ENCODE measurements at places on chromosomes 7 and 10.

DNA sequence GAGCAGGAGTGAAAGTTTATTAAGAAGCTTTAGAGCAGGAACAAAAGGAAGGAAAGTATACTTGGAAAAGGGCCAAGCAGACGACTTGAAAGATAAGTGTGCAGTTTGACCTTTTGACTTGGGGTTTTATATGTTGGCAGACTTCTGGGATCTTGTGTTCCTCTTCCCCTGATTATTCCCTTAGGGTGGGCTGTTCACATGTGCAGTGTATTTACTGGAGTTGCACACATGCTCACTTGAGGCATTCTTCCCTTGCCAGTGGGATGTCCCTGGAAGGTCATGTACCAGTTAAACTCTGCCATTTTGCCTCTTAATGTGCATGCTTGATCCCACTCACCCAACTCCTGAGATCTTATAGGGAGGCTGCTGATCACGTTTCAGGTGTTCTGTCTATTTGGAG lies 23.4 kb upstream of the ARHGAP12 start:
- H3K4me3 ChIP-seq, result no peak overlapping the region
- H3K27me3 ChIP-seq, result no peaks in the 10 kb centered on the region
- H3K36me3 ChIP-seq, result peaks cover 9% of the 10 kb centered on the region
- no peak for DNase-seq
- H3K4me1 ChIP-seq, result peaks cover 4% of the 10 kb centered on the region

DNA sequence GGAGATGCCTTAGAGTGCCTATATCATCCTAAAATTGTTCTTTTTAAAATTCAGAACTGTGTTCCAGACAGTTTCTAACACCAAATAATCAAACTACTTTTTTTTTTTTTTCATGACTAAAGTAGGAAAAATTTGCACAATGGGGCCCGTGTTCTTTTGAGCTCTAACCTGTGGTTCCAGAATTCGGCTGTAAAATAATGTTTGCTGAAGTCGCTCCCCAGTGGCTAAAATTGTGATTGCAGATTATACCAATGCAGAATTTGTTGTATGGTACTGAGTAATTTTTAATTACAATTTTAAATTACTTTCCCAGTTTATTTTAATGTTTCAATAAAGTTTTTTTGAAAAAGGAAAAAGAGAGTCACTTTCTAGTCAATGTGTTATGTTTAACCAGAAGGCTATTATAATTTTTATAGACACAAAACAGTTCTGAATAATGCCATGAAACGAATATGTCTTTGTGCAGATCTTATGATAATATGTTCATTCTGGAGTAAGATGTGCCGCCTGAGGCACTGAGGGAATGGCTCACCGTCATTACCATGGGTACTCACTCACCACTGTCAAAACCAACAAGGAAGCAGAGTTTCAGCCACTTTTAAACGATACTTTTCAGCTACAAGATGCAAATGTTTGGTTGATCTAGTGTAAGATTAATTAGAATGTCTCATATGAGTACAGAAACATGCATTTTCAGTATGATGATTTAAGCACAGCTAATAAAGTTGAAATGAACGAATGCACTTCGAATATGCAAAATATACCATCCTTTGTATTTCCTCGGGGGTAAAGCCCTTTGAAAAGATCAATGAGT lies 173.6 kb downstream of the PRKCQ start:
- H3K27me3 ChIP-seq, result peaks cover 11% of the 10 kb centered on the region
- H3K4me3 ChIP-seq, result peak overlapping the region; percentile 28
- H3K27ac ChIP-seq, result no peak overlapping the region
- peaks cover 52% of the 10 kb centered on the region for H3K4me1 ChIP-seq
- peak; percentile 54 for DNase-seq
- peaks cover 3% of the 10 kb centered on the region for H3K36me3 ChIP-seq

GRCh38 chr10:30806850-30807249 lies 177.3 kb upstream of the LYZL2 start:
- H3K27ac ChIP-seq, result no peak overlapping the region
- H3K4me1 ChIP-seq, result peaks cover 13% of the 10 kb centered on the region
- H3K27me3 ChIP-seq, result no peaks in the 10 kb centered on the region
- no peak overlapping the region for H3K4me3 ChIP-seq
- DNase-seq, result no peak

DNA sequence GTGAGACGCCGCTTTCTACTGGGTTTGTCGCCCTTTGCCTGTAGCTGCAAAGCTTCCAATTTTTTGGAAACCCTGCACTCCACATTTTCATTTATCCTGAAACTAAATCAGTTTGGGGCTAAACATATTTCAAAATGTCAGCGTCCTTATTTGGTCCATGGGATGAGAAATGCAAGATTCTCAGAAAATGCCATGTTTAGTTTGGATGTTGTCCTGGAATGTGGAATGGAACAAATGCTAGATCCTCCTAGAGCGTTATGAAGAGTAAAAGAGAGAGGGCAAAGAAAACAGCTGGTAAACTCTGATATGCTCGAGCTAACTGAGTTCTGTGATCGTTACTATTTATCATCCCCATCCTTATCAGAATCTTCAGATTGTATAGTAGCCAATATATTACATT lies 236.9 kb downstream of the KLF6 start:
- no peaks in the 10 kb centered on the region for H3K4me1 ChIP-seq
- no peak overlapping the region for H3K27ac ChIP-seq
- DNase-seq, result no peak
- H3K27me3 ChIP-seq, result peaks cover 3% of the 10 kb centered on the region

DNA sequence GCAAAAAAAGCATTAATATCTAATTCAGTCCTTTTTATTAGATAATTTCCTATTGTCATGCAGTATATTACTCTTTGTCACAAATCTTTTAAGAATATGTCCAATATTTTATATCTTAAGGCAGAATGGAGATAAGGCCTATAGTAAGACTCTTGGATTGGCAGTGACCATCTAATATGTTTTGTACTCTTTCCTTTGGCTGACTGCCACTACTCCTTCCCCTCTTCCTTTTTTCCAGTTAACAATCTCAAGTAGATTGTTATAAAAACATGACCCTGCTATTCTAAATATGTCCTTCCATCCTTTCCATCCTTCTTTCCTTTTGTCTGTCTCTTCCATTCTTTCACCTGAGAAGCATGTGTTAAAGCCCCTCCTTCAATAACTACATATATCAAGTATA lies 92.8 kb upstream of the TMEM168 start:
- peaks cover 18% of the 10 kb centered on the region for H3K36me3 ChIP-seq
- peaks cover 5% of the 10 kb centered on the region for H3K4me1 ChIP-seq
- H3K27ac ChIP-seq, result no peak overlapping the region

DNA sequence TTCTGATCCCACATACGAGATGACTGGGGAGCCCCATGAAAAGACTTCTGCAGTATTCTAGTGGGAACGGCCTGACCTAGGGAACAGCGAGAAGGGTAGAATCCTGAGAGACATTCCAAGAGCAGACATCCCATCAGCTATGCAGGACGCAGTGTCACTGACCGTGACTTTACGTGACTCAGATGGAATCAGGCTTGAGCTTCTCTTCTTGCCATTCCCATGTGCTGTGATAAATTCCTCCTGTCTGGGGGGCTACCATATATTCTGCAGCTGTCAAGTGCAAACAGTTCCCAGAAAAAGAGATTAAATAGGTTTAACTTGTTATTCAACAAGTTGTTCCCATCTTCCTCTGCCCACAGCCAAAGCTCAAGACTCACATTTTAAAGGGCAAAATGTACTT lies 73.1 kb upstream of the PDE1C start:
- peaks cover 2% of the 10 kb centered on the region for H3K27me3 ChIP-seq
- H3K27ac ChIP-seq, result no peak overlapping the region
- no peak overlapping the region for H3K4me3 ChIP-seq
- H3K36me3 ChIP-seq, result no peaks in the 10 kb centered on the region
- DNase-seq, result no peak
- no peaks in the 10 kb centered on the region for H3K4me1 ChIP-seq

DNA sequence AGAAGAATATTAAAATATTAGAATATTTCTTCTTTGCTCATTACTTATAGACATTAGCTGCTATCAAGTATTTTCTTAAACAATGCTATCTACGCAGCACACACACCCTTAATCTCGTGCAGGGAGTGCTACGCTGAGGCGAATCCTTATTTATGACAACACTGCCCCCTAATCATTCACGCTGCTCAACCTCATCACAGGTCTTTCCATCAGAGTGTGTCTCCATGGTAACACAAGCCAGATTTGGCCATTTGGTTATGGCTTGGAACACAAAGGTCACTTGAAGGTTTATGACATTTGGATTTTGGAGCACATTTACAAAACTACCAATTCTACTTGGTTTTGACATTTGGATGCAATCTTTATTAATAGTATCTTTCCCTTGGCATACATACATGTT lies 45.4 kb upstream of the MYO3A start:
- H3K4me3 ChIP-seq, result no peak overlapping the region
- no peaks in the 10 kb centered on the region for H3K4me1 ChIP-seq
- H3K27me3 ChIP-seq, result peaks cover 4% of the 10 kb centered on the region
- H3K36me3 ChIP-seq, result no peaks in the 10 kb centered on the region

GRCh38 chr7:159114096-159114495 lies 30.6 kb downstream of the VIPR2 start:
- peaks cover 2% of the 10 kb centered on the region for H3K27me3 ChIP-seq
- DNase-seq, result no peak
- no peak overlapping the region for H3K4me3 ChIP-seq
- no peaks in the 10 kb centered on the region for H3K36me3 ChIP-seq

DNA sequence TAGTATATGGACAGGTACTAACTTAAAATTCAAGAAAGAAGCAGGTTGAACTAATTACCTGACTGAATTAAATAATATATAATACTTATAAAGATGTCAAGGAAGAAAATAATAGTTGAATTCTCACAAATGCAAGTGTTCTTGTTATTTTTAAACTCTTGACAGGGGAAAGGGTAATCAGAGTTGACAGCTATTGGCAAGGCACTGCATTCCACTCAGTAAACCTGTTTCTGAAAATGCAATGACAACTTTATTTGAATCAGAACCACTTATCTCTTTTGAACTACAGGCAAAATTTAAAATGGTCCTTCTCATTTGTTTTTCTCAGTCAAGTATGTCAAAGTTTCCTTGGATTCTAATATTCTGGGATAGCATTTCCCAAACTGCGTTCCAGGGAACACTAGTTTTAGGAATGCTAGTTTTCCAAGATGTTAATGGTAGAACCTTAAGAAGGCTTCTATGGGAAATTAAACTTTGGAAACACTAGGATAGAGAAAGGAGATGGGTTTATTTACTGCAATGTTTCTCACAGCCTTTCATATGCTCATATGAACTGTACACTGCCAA lies 103.7 kb upstream of the LRRN3 start:
- no peak for DNase-seq
- H3K27ac ChIP-seq, result no peak overlapping the region
- H3K27me3 ChIP-seq, result no peaks in the 10 kb centered on the region
- no peaks in the 10 kb centered on the region for H3K36me3 ChIP-seq
- no peak overlapping the region for H3K4me3 ChIP-seq
- peaks cover 9% of the 10 kb centered on the region for H3K4me1 ChIP-seq

DNA sequence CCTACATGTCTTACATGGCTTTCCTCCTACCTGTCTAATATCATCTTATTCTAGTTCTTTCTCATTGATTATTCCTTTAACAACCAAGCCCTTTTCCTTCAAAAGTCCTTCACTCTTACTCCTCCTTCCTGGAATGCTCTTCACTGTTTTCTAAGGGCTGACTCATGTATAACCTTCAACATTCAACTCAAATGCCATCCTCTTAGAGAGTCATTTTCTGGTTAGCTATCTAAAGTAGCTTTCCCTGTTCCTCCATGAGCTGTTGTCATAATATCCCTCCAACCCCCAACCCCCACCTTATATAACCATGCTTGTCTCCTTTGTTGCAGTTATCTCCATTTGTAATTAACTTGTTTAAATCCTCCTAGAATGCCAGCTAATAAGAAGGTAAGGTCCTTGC lies 286.8 kb downstream of the ADK start:
- H3K4me3 ChIP-seq, result no peak overlapping the region
- H3K27me3 ChIP-seq, result no peaks in the 10 kb centered on the region
- peaks cover 18% of the 10 kb centered on the region for H3K4me1 ChIP-seq

- no peak overlapping the region for H3K27ac ChIP-seq
- H3K36me3 ChIP-seq, result no peaks in the 10 kb centered on the region
- no peak overlapping the region for H3K4me3 ChIP-seq
- DNase-seq, result no peak
Measured at GRCh38 chr7:19376538-19376937, 231.3 kb upstream of the FERD3L start.

GRCh38 chr10:67818323-67818722 lies 19.7 kb downstream of the DNAJC12 start:
- H3K27me3 ChIP-seq, result peaks cover 3% of the 10 kb centered on the region
- H3K36me3 ChIP-seq, result no peaks in the 10 kb centered on the region
- peaks cover 29% of the 10 kb centered on the region for H3K4me1 ChIP-seq
- no peak overlapping the region for H3K27ac ChIP-seq
- no peak overlapping the region for H3K4me3 ChIP-seq
- DNase-seq, result no peak

DNA sequence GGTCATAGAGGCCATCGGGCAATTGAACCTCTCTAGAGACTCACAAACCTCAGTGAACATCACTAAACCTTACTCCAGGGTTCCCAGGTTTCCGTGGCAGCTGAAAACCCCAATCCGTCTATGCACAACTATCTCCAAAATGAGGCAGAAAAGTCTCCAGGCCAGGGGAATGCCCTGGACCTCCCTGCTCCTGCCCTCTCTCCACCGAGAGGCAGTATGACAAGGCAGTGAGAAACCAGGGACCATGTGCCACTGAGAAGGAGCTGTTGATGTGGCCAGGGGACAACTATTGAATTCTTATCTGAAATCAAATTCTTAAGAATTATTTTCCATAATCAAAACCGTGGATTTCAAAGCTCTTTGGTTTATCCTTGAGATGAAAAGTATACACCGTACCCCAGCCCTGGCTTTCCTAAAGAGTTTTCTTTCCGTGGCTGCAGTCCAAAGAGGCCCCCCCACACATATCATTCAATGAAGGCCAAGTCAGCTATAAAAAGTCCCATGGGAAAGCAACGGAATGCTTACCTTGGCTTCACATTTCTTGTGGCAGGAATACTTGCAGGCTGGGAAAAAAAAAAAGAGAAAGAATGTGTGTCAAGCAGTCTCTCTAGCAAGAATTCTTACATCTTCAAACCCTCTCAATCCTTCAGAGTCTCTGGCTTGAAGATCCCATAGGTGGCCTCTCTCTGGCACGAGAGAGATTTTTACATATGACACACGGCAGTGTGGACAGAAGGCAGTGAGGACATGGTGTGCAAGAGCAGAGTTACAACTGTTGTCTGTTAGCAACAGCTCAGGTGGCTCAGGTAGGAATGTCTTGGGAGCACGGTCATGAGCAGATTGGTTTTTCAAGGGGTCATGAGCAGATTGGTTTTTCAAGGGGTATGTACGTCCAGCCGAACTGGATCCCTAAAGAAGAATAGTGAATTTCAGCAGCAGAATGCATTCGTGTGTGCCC lies 75.2 kb downstream of the TNS3 start:
- no peaks in the 10 kb centered on the region for H3K27me3 ChIP-seq
- no peak for DNase-seq
- no peak overlapping the region for H3K4me3 ChIP-seq
- no peak overlapping the region for H3K27ac ChIP-seq
- no peaks in the 10 kb centered on the region for H3K36me3 ChIP-seq

GRCh38 chr7:138023618-138024342 lies 21.9 kb upstream of the CREB3L2 start:
- H3K4me1 ChIP-seq, result peaks cover 4% of the 10 kb centered on the region
- no peak overlapping the region for H3K27ac ChIP-seq
- no peak for DNase-seq
- H3K36me3 ChIP-seq, result no peaks in the 10 kb centered on the region

All from activated CD4-positive, alpha-beta T cell treated with anti-CD3 and anti-CD28 coated beads for 36 hours (primary cell).